Globus pallidus (tissue), 1 donor: ENCODE measurements at places on chromosomes 4 and X.
A peak's percentile ranks its signal among the peaks of the same experiment; 100 is the strongest.

DNA sequence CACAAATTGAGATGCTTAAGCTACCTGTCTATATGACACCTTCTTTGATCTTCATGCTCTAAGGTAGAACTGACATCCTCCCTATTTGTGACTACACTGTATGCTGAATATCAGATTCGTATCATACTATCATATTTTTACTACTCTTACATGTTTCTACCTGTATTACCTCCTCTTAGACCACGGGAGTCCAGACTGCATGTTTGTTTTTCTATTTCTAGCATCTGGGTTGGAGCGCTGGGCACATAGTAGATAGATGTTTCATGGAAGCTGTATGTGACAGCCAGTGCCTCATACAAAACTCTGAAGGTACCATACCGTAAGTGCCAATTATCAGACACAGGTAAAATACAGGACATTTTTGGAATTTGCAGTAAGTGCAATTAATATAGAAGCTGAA lies 47.6 kb downstream of the ATP10D start:
- DNase-seq, result no peak

DNA sequence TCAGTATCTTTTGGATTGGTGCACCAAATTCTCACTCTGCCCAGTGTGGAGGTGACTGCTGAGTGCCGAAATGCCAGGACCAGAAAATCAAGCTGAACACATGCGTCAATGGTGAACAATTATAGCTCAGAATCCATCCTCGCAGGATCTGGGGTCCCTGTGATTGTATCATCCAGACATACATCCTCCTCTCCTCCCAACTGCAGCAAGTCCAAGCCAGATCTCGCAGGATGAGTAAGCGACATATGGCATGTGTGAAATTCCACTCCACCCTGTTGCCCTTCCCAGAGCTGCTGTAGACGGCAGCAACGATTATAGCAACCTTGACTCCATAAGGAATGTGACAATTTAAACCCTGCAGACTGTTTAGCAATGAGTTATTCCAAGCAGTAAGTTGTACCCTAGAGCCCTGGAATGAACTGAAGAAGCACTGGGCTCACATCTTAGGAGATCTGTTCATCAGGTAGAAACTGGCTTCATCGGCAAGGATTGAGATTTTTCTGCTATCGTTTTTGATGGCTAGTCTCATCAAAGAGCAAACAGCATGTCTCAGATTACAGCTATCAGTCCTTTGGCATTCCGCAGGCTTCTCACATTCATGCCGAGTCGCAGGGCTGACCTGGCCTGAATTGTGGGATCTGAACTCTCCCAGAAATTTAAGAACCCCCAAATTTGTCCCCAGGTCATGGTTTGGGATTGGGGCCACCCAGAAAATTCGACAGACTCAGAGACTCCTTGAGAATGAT lies 35.5 kb upstream of the SORBS2 start:
- no peak for DNase-seq

DNA sequence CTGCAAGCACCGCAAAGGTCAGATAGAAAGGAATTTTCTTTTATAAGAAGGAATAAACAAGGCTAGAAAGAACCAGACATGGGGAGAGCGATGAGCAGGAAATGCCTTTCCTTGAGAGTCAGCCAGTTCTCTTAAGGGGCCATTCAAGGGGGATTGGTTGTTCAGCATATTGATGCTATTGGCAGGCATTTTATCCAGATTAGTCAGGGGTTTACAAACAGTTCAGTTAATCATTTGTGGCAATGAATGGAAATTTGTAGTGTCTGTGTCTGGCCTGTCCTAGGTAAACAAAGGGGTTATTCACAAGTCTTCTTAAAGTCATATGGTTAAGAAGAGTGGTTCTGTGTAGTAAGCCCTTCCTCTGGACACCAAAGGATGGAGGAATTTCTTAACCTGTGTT lies 184.7 kb upstream of the FRMPD4 start:
- no peak for DNase-seq

DNA sequence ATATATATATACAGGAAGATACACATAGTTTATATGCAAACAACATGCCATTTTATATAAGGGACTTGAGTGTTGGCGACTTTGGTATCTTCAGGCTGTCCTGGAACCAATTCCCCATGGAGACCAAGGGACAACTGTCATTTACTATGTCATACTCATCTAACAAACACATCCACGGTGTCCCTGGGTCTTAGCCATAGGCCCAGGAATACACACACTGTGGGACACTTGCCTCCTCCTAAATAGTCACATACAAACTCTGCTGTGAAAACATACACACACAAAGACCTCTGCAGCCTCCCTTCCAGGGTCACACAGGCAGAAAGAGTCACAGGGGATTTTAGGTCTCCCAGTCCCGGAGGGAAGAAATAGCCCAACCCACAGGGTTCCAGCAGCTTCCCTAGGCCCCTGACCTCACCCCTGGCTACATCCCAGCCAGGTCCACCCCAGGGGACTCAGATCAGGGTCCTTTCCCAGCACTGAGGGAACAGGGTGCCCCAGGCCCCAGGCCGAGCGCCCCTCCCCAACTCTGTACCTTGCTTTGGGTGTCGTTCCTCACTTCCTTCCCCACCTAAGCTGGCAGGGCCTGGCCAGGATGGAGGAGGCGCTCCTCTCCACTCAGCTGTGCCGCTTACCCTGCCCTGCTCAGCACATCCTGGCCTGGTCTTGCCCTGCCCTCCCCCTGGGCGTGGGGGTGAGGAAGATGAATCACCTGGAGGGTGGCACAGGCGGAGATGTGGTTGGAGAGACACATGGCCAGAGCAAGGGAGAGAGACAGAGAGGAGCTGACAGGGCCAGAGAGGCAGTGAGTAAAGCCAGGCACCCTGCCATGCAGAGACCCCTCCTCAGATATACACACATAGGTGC lies 21.8 kb downstream of the FGD1 start:
- DNase-seq, result no peak

DNA sequence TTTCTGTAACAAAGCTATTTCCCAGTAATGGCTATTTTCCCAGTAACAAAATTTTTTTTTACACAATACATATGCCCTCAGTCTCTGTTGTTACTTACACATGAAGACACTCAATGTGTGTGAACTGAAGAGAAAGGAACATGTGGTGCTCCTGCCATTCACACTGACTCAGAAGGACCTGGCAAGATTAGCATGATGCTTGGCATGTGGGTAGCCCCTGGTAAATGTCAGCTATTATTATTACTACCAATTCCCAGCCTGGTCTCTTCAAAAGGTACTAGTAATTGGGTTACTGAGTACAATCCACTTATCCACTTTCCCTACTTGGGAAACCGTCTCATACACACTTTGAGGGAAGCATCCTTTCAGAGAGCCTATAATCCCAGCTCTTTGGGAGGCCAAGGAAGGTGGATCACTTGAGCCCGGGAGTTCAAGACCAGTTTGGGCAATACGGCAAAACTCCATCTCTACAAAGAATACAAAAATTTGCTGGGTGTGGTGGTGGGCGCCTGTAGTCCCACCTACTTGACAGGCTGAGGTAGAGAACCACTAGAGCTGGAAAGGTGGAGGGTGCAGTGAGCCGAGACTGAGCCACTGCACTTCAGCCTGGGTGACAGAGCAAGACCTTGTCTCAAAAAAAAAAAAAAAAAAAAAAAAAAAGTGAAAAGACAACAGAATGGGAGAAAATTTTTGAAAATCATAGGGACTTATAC lies 14.6 kb downstream of the RBBP7 start:
- no peak for DNase-seq

GRCh38 chr4:167897116-167897515 lies 195.2 kb upstream of the ANXA10 start:
- no peak for DNase-seq

- no peak for DNase-seq
Measured at GRCh38 chr4:146165221-146165620, 10.3 kb upstream of the LSM6 start.

DNA sequence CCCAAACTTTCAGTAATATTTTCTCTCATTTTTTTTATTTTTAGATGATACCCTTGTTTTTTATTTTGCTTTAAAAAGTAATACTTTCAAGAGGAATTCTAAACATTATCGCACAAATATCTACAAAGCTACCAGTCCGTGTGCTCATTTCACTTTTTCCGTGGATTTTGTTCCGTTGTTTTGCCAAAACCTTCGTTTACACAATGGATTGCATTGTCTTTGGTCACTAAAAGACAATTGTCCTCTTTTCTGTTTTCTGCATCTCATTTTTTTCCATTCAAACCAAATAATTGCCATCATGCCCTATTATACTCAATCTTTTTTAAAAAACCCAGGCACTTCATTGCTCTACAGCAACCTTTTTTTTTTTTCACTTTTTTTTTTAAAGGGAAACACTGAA lies 214.9 kb downstream of the CXXC4 start:
- DNase-seq, result peak; percentile 89

DNA sequence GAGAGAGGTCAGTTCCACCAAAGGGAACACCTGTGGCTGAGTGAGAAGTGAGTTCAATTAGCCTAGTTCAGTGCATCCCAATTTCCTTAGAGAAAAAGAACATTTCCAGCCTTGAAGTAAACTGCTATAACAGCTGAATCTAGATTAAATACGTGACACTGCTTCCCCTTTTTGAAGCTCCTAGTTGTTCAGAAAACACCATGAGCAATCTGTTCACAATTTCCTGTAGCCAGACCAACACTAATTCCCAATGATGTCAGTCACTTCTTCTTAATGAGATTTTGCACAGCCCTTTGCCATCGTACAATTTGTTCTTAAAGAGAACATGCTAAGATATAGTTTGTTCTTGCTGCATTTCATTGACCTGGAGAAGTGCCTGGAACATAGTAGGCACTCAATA lies 144.6 kb upstream of the EDNRA start:
- no peak for DNase-seq

- DNase-seq, result no peak
Measured at GRCh38 chr4:145887241-145887991, 51.2 kb downstream of the ZNF827 start.

GRCh38 chr4:120672558-120673147 lies 249.9 kb downstream of the PRDM5 start:
- no peak for DNase-seq

GRCh38 chr4:47615385-47615784 lies 130.3 kb downstream of the ATP10D start:
- no peak for DNase-seq

DNA sequence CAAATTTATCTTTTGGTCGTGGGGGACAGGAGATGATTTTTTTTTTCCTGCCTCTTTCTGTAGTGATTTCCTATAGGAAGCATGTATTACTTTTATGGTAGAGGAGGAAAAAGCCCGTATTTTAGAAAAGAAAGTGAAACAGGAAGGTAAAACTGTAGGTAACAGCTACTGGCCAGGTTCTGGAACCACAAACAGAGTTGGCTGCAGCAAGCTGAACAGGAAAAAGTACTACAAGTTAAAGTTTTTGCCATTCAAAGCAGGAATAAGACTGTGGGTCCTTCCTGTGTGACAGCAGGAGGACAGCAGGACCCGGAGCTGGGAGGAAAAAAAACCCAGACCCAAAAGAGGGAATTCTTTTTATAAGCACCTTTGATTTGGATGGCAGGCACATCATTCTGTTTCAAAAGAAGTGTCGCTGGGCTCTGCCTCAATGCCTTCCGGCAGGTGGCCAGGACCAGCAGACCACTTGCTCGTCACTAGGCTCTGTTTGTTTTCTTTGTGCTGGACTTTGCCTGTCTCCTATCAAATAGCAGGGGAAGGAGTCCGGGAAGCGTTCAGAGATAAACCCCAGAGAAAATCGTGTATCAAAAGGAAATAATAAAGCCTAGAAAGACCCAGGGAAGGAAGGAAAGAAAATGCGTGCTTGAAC lies 277.9 kb downstream of the ADGRA3 start:
- DNase-seq, result peak; percentile 22

GRCh38 chr4:36081185-36081584 lies 163.1 kb downstream of the ARAP2 start:
- no peak for DNase-seq

GRCh38 chr4:184979461-184980124 lies 38.7 kb upstream of the HELT start:
- DNase-seq, result no peak

DNA sequence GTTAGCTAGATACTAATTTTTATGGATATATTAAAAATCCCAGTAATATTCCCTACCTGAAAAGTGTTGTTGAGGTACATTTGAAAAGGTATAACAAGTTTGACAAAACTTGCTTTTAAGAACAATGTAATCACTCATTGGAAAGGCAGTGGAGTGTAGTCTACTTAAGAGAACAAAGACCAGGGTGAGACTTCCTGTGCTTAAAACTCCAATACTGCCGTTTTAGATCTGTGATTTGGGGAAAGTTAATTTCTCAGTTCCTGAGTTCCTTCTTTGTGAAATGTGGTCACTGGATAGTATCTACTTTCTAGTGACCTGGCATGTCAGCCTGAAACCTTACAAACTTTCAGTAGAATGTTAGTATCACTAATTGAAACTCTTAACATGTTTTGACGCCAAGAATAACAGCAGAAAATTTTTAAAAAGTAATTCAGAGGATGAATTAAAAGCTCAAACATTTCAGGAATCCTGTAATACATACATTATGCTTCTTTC lies 56.8 kb downstream of the PCDH7 start:
- DNase-seq, result no peak

- DNase-seq, result no peak
Measured at GRCh38 chr4:3818371-3818770, 52.2 kb downstream of the ADRA2C start.

GRCh38 chrX:150546711-150547153 lies 21.7 kb upstream of the MTM1 start:
- no peak for DNase-seq

DNA sequence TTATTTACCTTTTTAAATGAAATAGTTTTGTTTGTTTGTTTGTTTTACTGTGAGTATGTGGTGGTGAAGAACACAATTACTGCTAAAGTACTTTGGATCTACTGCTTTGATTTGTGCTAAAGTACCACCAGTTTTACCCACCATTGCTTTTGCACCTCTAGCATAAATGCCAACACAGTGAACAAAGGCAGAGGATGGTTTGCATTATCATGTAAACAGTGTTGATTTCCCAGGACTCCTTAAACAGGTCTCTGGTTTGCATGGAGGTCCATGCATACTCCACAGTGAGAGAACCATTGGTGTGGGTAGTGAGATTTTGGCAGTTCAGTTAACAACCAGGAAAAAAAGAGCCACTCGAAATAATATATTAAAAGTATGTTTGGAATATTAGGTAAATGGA lies 11.0 kb downstream of the FAT4 start:
- DNase-seq, result no peak

- no peak for DNase-seq
Measured at GRCh38 chr4:6492027-6492590, 19.7 kb upstream of the PPP2R2C start.

DNA sequence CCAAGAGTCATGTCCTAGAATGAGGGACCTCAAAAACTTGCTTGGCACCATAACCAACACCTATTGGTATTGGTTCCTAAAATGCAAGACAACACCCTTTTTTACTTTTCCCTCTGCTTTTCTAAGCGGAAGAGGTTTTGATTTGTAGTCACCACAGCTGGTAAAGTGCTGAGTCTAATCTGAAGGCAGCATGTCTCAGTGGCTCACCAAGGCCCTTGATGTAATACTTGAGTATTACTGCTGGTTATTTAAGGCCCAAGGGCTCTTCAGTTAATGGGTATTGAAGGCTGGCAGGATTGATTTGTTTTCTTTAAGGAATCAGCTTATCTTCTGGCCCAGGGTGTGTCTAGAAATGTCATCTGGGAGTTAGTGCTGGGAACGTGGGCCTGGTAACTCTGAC lies 735.1 kb downstream of the GLUD2 start:
- no peak for DNase-seq

- DNase-seq, result no peak
Measured at GRCh38 chr4:166315721-166316467, 442.9 kb downstream of the TLL1 start.
